ENCODE measurements at places on chromosomes 4 and X.

- no peak for DNase-seq
These were observed 126.5 kb downstream of the SLIT2 start for GRCh38 chr4:20378181-20378580.

GRCh38 chr4:169791527-169792156 is 33.9 kb upstream of the HPF1 start:
- DNase-seq: no peak

DNA sequence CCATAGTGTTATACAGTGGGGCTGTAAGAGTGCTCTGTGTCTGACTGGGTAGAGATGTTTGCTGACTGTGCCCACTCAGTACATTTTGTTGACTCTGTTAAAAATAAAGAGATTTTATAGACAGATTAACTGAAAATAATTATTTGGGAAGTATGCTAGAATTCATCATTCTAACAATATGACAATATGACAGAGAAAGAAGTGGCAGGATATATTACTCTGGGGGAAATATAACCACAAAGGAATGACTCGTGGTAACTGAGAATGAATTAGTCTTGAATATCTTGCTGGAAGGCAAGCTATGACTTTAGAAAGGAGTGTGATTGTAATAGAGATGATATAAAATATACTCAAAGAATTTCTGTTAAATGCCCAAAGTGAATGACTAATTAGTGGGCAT is 46.8 kb downstream of the TMEM165 start:
- DNase-seq: no peak

GRCh38 chr4:61828960-61829359 is 628.8 kb downstream of the ADGRL3 start:
- DNase-seq: no peak

DNA sequence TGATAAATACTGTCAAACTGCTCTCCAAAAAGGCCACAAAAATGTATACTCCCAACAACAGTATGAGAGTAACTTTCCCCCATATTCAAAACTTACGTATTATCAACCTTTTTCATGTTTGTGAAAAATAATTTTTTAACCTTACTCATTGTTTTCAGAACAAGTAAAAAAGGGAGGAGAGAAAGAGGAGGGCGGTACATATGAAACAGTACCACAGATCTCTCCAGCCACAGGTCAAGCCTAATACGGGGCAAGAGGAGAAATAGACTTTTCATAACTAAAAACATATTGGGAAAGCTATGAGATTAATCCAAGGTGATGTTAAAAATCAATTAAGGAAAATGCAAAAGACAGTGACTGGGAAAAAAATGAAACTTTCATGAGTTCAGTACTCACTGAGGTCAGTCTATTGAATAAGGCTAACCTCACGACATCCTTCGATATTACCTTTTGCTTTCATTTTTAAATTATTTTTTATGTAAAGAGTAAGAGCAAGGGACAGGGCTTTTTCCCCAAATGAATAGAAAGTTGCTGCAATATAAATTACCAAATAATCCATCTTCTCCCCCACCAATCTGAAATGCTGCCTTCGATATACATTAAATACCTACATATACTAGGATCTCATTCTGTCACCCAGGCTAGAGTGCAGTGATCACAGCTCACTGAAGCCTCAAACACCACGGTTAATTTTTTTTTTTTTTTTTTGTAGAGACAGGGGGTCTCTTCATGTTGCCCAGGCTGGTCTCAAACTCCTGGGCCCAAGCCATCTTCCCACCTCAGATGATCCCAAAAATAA is 25.3 kb downstream of the FBXW7 start:
- no peak for DNase-seq

DNA sequence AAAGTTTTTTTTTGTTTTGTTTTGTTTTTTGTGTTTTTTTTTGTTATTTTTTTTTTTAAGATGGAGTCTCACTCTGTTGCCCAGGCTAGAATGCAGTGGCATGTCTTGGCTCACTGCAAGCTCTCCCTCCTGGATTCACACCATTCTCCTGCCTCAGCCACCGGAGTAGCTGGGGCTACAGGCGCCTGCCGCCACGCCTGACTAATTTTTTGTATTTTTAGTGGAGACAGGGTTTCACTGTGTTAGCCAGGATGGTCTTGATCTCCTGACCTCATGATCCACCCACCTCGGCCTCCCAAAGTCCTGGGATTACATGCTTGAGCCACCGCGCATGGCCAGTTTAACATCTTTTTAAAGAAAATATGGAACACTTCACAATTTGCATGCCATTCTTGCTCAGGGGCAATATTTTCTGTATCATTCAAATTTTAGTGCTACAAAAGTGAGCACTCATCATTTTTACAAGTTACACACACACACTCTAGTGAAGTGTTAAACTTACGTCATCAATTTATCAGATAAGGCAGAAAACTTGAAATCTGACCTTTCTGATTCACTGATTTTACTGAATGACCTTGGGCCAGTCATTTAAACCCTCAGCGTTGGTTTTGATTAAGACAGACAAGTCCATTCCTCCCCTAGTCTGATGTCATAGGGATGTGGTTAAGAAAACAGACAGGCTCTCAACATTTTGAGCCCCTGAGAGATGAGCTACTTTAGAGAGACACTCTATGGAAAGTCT is 61.2 kb downstream of the TRIM2 start:
- DNase-seq: no peak

GRCh38 chr4:17109126-17109525 is 210.7 kb upstream of the LDB2 start:
- no peak for DNase-seq

- no peak for DNase-seq
These were observed 5.8 kb upstream of the CXCL8 start for GRCh38 chr4:73734530-73735001.

GRCh38 chr4:8287343-8288280 is 18.1 kb downstream of the HTRA3 start:
- DNase-seq: no peak

DNA sequence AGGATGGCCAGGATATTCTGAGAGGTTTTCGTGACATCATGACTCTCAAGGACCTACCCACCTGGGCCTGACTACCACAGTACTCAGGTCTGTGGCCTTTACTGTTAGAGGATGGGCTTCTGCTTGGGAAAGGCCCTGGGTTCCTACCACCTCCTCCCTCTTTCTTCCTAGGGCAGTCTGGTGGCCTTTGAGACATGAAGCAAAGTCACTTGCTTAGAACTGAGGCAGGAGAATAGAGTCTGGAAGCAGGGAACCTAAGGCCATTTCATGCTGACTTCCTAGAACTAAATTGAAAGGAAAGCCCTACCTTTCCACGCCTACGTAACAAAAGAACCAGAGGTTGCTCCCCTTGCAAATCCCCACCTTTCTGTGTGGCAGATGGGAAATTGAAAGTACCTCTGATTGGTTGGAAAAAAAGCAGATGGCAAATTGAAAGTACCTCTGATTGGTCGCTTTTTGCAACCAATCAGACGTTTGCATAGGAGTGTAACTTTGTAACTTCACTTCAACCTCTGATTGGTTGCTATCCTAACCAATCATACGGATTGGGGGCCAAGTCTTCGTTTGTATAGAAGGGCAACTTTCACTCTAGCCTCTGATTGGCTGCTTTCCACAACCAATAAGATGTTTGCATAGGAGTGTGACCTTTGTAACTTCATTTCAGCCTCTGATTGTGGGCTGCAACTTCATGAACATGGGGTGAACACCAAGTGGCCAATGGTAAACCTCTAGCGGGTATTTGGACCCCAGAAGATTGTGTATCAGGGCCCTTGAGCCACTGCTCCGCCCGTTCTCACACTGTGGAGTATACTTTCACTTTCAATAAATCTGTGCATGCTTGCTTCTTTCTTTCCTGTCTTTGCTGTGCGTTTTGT is 9.9 kb upstream of the AKAP14 start:
- no peak for DNase-seq

DNA sequence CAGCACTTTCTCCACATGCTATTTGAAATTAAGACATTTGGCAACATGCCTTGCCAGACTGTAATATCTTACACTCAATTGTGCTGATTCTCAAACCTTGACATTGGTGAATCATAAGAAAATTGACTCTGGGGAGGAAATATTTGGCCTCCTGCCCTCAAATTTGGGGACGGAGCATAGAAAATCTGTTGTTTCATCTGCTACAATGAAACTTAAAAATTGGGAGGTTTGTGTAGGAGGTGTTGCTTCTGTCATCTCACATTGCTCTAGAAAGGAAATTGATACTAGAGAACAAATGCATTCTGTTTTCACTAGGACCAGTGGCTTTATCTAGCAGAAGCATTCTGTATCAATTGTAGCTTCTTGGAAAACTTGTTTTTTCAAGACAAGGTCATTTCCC is 5.3 kb downstream of the OCRL start:
- DNase-seq: no peak

- DNase-seq: no peak
These were observed 133.3 kb upstream of the PJA1 start for GRCh38 chrX:69298466-69299140.

DNA sequence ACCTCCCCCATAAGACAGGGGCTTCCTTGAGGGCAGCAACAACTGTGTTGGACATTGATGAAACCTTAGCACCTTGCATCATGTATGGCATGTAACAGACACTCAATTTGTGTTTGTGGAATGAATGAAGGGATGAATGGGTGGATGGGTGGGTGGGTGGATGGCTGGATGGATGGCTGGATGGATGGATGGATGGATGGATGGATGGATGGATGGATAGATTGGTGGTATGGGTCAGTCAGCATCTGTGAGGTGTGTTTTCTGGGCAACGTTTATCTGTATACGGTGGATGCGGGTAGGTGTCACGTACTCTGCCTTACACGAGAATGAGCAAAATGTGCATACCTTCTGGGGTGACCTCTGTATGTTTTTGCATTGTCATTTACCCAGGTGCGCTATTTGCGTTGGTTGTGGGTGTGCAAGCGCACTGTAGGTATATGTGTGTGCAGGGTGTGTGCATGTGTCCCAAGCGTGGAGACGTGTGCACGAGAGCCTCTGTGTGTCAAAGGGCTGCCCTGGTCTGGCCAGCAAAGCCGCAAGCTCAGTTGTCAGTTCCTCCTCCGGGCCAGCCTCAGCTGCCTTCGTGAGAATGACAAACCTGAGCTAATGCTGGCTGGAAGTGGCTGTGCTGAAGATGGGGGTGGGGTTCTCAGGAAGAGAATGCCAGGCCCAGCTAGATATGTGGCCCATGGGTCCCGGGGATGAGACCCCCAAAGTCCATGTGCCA is 26.5 kb downstream of the ELF4 start:
- DNase-seq: no peak

DNA sequence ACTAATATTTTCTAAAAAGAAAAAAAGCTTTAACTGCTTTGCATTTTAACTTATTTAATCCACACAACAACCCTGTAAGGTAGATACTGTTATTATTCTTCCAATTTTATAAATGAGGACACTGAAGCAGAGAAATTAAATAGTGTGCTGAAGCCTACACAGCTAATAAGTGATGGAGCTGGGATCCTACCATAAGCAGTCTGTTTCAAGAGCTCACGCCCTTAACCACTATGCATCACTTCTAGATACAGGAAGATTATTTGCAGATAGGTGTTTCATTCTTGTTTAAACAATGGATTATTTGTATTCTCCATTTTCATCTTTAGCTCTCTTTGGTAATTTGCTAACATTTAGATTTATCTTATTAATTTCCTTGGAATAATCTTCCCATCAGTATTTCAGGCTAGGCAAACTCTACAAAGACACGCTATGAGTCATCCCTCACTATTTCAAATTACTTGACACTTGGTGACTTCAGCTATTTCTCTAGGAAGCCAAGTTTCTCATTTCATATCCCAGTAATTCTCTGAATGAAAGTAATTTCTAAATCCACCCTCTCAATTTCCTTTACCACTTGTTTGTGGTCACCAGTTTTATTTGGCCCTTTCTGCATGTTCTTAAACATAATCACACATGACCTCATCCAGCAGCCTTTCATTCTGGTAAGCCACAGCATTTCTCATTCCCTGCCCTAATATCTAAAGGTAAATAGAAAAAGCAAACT is 67.3 kb downstream of the ASB9 start:
- no peak for DNase-seq

- DNase-seq: no peak
These were observed 73.5 kb downstream of the WDR19 start for GRCh38 chr4:39255871-39256270.

- no peak for DNase-seq
These were observed 14.3 kb upstream of the RAB9B start for GRCh38 chrX:103846386-103846785.
